ENCODE measurements at places on chromosomes 2 and 18.

DNA sequence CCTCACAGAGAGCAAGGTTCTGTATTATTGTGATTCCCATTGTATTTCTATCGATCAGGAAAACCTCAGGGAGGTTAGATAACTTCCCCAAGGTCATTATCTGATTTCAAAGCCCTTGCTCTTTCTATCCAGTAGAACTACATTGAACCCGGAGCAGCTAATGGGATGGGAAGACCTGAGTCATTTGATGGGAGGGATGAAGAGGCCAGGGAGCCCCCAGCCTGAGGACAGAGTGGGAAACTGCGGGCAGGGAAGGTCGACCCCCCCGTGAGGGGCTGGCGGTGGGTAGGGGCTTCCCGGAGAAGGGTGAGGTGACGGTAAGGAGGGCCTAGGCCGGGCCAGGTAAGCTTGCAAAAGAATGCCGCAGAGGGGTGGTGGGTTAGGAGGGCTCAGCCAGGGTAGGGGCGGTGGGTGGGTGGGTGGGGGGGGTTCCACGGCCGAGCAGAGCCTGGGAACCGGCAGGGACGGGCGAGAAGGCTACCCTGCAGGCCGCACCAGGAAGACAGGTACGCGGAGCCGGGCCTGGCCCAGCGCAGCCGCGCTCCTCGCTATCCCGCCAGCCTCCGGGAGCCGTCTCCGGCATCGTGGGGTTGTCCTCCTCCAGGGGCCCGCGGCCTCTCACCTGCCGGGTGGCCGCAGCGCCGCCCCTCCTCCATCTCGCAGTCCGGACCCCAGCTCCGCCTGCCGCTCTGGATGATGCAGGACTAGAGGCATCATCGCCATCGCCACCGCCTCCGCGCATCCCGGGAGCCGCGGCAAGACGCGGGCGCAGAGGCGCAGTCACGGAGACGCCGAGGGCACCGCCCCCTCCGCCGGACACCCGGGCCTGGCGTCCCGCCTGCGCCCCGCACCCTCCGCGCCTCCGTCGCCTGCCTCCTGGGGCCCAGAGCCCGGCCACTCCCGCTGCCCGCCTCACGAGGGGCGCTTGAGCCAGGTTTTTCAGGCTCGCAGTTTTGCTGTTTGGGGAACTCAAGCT is at the start of gene GPR75:
Gene GPR75 (minus strand): TSS at position 762 of the 976 bp plus-strand sequence. CDS start 5,211 bp downstream, outside the sequence.
- no peak for DNase-seq

- DNase-seq: no peak
Observed at GRCh38 chr2:127058246-127058953, 48.6 kb downstream of the BIN1 start.

- no peak for DNase-seq
Observed at GRCh38 chr2:188193230-188193629, 98.4 kb upstream of the GULP1 start.

DNA sequence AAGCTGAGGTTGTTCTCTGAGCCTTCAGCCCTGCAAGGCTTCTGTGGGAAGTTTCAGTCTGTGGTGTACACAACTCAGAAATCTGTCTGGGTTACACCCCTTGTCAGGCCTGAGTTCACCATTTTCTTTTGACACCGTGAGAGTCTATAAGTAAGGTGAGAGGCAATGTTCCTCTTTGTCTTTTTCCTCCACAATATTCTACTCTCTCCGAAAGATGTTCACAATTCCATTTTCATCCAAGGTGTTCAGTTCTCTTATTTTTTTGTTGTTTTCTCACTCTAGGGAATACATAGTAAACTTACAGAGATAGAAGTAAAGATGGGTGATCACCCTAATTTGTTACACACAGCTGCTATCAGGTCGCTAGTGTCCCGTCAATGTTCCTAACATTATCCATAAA is 3.2 kb downstream of the ERMN start:
- no peak for DNase-seq

DNA sequence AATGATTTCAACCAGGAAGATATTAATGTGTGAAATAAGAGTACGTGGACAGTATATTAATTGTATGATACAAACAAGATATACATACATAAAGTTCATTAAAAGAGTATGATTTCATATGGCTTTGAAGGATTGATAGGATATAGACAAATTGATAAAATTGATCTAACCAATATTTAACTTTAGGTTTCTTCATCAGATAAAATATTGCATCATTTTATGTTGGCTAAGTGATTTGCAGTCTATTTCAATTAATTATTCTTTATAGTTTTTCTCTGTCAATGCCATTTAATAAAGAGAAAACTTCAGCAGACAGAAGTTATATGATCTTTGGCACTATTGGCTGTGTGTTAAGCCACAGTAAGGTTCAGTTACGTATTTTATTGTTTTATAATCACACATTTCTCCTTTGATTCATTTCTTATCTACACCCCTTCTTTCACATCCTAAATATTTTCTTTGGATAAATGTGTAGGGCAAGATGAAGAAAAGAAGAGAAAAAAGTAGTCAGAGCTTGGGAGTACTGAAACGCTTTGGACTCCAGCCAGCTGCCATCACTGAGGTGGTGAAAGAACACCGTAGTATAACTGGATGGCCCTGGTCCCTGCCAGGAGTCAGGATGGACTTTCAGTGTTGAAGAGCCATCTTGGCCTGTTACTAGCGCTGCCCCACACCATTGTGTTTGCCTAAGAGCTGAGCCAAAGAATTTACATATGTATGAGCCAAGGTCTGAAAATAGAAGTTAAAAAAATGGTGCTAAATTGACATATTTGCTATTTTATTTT is 9.8 kb upstream of the CPS1 start:
- DNase-seq: no peak

DNA sequence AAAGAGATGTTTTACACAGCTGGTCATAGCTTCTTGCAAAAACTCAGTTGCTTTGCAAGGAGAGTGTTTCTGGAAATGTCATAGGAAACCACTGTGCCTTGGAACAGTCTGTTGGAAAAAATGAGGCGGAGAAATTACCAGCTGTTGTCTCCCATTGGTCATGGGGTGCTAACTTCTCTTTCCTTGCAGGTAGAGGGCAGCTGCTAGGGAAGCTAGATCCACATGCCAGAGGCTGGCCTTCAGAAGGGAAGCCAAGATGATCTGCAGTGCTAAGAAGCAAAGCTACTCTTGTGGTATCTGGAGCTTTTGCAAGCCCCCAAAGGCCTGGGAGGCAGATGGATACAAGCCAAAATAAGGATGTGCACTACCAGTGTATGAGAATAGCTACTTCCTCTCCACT is 34.8 kb upstream of the LAMA1 start:
- DNase-seq: no peak

DNA sequence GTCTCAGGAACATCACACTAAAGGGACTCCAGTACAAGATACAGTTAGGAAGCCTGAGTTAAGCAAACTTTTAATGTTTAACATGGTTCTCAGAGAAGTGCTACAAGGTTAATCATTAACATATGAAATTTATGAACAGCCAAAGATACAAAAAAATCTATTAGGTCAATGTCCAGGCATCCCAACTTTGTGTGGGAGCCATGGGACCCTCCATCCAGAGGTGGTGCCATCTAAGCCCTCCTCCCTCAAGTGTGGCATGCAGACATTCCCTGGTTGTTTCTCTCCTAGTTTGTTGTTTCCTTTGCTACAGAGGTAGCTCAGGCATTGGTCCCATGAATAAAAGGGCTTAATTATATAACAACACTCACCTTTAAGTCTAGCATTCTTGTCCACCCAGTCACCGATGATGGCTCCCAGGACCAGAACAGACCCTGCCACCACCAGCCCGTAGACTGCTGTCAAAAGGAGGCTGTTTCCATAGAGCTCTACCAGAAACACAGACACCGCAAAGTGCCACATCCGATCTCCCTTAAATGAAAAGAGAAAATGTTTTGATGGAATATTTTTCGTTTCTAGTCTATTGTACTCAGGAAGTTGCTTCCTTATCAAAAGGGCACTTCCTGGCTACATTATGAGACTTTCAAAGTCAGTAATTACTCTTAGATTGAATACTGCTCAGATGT is 5.7 kb downstream of the SLC40A1 start:
- DNase-seq: no peak

- no peak for DNase-seq
Observed at GRCh38 chr2:25202275-25202674, 33.9 kb upstream of the POMC start.

DNA sequence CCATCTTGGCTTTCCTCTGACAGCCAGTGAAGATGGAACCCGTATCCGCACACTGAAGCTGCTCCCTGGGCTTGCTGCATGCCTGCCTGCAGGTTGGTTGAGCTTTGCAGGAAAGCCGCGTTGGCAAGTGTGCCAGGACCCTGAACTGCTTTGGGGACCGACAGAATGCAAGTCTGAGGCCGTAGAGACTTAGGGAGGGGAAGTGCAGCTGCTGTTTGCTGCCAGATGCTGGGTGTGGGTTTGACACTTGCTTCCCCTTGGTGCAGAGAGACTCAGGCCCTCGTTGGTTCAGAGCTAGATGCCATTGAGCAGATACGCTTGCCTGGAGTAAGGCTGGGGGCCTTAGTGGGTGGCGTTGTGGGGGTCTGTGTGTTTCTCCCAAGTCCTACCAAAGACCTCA is 13.1 kb upstream of the PHLPP1 start:
- DNase-seq: no peak

- no peak for DNase-seq
Observed at GRCh38 chr2:204021290-204022081, 84.9 kb downstream of the ICOS start.

GRCh38 chr2:98793275-98793674 is 62.3 kb upstream of the MGAT4A start:
- DNase-seq: no peak

DNA sequence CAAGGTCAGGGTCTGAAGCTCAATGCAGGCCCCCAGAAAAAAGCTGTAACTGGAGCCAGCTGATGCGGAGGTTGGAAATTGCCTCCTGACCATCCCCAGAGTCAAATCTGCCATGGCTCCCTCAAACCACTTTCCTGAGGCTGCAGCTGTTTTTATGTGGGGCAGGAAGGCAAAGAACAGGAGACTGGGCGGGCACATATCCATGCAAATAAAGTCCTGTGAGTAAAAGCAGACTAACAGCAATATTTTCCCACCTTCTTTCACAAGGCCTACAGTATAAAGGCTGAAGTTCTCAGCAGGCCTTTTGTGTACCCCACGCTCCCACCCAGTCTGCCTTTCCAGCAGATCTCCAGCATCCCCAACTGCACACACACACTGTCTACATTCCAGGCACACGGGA is 47.1 kb downstream of the CYP1B1 start:
- no peak for DNase-seq

DNA sequence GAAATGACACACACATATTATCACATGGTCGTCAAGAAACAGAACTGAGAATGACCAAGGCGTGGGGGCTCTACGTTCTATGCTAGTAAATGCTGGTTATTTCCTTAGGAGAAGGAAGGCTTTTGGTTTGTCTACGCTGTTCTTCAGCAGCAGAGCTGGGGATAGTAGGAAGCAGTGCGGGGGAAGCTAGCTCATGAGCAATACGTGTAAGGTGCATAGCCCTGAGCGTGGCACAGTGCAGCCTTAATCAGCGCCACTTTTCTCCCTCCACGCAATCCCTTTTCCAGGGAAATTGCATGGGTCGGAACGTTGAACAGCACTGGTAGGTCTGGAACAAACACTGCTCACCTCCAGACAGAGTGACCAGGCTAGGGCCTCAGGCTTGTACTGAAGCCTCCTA is 199.6 kb upstream of the FBXO11 start:
- DNase-seq: no peak

DNA sequence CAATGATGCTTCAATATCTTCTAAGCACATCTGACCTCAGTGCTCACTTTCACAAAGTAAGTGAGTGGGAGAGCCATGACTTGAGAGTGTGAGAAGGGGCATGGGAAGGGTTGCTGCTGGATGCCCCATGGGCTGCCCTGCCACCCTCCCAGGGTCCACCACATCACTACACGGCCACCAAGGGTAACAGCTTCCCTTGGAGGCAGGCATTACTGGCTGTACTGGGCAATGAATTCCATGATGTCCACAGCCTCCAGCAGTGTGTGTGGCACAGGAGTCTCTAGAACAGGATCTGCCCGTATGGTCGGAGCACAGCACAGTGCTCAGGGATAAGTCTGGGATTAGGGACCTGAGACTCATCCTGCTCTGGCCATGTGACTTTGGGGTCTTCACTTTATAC is 481.0 kb upstream of the MYT1L start:
- DNase-seq: no peak

GRCh38 chr2:179071810-179072355 is 21.9 kb upstream of the CCDC141 start:
- no peak for DNase-seq

- DNase-seq: no peak
Observed at GRCh38 chr2:6103949-6104348, 411.8 kb downstream of the SOX11 start.

DNA sequence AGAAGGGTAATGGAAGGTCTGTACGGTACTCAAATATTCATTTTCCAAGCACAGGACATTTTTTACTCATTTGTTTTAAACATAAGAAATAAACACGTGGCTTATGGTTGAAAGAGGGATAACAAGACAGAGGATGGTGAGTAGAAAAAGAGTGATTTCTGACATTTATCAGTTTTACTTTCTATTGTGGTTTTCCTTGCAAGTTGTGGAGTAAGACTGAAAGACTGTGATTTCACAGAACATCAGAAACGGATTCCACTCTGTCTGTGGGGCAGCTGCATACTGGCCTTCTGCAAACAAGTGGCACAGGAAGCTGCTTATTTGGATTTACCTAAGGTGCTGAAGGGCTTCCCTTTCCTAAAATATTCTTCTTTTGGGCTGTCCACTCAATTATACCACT is 122.2 kb upstream of the ITGB6 start:
- DNase-seq: no peak

GRCh38 chr2:160401895-160402294 is 91.7 kb downstream of the RBMS1 start:
- DNase-seq: no peak

DNA sequence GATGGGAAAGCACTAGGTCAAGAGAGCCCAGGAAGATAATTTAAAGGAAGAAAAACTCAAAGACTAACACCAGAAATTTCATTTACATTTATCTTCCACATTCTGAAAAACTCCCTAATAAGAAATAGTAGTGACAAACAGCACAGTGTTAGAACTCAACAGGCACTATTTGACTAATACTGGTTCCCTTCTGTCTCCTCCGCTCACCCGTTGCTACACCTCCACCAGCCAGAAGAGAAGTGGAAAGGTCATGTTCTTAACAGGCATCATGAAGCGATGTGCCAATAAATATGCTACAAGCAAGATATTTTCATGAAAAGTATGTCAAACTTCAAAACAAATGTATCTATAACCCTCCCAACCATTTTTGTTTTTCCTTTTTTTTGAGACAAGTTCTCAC is 5.7 kb downstream of the ROCK1 start:
- DNase-seq: no peak

DNA sequence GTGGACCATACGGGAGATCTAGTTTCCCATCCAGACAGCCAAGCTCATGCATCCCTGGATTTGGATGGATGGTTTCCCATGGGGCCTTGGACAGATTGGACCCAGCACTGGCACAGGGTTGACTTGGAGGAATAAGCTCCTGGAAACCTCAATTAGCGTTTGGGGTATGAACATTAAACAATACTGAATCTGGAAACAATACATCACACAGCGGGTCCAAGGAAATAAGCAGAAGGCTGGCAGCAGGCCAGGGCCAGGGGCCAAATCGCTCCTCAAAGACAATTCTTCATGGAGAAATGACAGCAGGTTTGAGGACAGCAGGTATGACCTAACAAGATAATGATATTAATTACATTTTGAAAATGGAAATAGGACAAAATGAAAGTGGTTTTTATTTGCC is 540.6 kb downstream of the RIT2 start:
- no peak for DNase-seq

Data from HAP-1 (cell line).